Vagina (tissue), 2 donors: ENCODE measurements at places on chromosomes 12 and 14.

DNA sequence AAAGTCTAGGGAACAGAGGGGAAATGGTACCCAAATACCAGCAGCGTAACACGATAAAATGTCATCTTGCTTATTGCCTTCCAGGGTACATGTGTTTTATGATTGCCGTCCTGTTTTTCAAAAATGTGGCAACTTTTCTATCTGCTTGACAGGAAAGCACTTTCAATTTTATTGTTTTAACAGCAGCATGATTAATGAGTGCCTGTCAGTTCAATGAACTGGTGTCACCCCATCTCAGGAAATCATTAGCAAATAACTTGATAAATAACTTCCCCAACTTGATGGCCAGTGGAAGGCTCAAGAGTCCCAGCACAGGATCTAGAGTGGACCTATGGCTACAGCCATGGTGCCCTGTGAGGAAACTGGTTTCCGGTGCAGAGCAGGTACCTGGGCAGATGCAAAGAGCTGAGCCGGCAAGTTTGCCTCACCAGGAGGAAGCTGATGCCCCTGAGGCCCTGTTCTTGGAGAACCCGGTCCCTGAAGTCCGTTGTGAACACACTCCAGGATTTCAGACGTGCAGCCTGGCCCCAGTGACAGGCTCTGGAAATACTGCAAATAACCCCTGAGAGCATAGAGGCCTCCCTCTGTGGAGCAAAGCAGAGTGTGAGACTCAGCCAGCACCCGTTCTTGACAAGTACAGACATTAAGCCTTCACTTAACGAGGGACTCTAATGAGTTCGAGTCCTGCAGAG lies 173.5 kb upstream of the SFSWAP start:
- DNase-seq: no peak

- DNase-seq: peak; percentile 58
Measured at GRCh38 chr12:5522432-5523335, 90.8 kb downstream of the NTF3 start.

DNA sequence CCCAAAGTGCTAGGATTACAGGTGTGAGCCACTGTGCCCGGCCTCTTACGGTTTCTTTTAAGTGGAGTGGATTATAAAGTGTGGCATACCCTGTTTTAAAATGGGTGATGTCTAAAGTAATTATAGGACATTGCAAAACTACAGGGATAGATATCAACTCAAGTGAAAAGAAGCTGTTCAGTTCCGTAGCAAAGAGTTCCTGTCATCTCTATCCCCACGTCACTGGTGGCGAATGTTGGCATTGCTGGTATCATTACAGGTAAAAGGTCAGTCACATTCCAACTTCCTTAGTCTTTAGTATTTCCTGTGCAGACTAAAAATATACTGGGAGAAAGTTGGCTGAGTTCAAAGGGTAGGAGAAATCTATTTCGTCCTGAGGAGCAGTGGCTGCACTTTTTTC lies 95.6 kb upstream of the SLC38A2 start:
- DNase-seq: no peak

DNA sequence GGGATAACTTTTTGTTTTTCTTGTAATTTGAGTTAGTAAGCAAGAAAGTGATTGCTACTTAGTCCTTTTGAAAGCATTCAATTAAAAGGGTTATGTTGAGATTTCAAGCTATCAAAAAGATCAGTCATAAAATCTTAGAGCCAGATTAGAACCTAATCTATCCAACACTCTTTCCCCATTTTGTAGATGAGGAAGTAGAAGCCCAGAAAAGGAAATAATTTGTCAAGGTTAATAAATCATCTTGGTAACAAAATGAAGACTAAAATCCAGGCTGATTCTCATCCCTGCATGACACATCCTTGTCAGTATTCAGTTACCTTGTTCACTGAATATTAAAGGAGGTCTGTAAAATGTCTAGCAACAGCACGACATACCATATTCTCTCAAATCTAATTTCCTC lies 26.5 kb downstream of the PPP1R13B start:
- DNase-seq: no peak

DNA sequence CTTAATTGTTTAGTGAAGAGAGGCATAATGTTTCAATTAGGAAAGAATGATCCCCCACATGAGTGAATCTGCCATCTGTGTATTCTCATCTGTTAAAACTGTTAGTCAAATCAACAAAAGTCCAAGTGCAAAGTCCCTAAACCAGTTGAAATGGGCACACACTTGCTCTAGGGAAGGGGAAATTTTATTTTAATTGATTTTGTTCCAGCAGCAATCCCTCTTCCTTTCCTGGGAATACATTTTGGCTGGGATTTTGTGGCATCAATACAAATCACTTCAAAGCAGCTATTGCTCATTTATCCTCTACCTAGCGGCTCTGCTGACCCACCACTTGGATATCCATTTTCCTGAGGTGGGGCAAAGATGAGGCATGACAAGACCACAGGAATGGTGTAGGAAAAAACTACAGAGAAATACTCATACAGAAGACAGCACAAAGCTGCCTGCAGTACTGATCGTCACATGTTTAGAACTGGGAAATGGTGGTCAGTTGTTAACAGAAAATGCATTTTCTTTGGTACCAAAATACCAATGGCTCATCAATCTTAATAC lies 9.8 kb upstream of the SSTR1 start:
- no peak for DNase-seq

- DNase-seq: no peak
Measured at GRCh38 chr14:98799891-98800290, 472.1 kb downstream of the BCL11B start.

DNA sequence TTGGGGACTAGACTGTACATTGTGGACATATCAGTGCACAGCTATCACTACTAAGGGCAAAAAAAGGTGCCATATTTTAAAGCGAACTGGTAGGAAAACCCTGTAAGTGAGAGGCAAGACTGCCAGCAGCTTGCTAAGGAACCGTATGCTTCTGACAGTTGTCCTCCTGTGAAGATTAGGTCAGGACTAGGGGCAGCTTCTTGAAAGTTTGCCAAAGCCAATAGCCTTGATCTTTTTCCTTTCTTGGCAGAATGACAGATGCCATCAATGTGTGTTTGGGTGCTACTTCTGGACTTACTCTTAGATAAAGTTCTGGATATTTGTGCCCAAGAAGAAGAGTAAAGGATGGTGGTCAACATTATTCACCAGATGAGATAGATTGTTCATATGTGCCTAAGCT lies 7.4 kb downstream of the DAAM1 start:
- no peak for DNase-seq

- DNase-seq: no peak
Measured at GRCh38 chr14:105203057-105203531, 22.0 kb upstream of the NUDT14 start.

- no peak for DNase-seq
Measured at GRCh38 chr12:55933799-55934742, 3.1 kb downstream of the DGKA start.

DNA sequence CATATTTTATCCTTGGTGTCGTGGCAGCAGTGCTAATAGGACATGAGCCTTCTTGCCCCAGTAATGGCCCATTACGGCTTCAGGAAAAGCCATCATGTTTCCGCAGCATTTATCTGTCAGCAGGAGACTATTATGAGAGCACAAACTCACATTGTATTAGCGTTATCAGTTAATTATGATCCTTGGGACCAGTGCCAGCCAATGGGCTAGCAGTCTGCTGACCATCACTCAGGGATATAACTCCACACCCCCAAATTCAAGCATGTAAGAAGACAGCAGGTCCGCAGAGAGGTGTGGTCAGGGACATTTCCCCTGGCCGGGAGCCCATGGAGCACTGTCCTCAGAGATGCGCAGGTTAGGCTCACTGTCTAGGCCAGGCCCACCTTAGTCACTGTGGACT lies 4.9 kb upstream of the ESRRB start:
- DNase-seq: no peak

GRCh38 chr14:68135566-68135965 lies 316.0 kb downstream of the RAD51B start:
- no peak for DNase-seq

DNA sequence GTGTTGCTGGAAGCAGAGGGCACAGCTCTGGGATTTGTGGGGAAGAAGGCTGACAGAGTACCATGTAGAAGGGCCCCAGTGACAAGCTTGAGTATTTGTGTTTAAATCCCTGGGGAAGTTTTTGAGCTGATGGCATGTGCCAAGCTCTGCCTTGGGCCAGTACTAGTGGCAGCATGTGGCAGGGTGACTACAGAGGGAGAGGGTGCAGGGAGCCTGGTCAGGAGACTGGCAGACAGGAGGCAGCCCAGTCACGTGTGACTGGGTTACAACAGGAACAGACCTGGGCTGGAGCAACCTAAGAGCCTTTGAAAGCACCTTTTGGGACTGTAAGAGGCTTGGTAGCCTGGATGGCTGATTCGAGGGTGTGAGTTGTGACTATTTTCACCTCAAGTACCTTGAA lies 112.1 kb downstream of the TSPAN9 start:
- DNase-seq: no peak

- DNase-seq: no peak
Measured at GRCh38 chr14:89258728-89259273, 158.2 kb downstream of the FOXN3 start.

DNA sequence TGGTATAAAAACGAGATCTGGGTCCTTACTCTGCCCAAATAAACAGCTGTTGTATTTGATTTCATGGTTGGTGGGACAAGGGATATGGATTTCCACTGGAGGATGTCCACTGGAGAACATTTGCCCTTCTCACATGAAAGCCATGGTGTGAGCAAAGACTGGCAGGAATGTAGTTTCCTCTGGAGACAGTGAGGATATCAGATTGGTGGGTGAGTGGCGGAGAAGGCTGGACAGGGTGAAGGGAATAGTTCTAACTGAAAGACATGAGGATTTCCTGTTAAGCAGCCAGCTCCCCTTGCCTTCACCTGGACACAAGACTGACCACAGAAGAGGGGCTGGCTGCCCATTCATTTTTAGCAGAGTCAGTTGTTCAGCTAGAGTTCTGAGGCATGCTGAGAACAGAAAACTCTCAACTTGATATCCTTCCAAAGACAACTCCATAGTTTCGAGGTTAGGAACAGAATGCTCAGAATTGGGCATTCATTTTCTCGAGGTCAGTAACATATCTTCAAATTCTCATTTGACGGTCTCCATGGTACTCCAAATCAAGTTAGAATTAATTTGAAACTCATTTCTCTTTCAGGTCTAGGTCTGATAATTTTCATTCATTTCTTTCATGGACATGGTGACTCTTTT lies 365.7 kb downstream of the LRIG3 start:
- DNase-seq: no peak

- no peak for DNase-seq
Measured at GRCh38 chr12:120064054-120064940, 52.3 kb downstream of the RAB35 start.

- no peak for DNase-seq
Measured at GRCh38 chr12:77035226-77035625, 30.1 kb downstream of the E2F7 start.

DNA sequence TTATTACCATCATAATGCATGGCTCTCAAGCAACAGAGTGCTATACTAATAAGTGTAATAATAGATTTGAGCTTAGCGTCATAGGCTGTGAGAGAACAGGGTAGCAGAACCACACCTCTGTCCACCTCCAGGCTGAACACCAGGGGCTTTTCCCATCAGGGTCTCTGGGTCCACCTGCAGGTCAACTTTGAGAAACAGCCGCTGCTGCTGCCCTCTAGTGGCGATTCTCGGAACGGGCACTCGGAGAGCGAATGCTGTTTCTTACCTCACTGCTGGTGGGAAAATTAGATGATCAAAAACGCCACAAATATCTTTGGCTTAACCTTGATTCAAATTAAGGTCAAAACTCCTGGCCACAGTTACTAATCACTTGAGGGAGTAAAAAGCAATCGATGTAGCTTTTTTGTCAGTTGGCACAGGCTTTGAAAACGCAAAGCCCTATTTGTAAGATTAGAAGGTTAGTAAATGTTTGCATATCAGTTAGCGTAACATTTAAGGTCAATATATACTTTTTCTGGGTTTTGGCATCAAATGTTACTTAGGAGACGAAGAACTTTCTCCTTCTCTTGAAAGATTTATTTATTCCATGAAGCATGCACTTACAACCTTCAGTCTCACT lies 127.9 kb upstream of the TMEM132D start:
- no peak for DNase-seq

GRCh38 chr12:108666401-108666881 lies 32.7 kb upstream of the SELPLG start:
- no peak for DNase-seq

DNA sequence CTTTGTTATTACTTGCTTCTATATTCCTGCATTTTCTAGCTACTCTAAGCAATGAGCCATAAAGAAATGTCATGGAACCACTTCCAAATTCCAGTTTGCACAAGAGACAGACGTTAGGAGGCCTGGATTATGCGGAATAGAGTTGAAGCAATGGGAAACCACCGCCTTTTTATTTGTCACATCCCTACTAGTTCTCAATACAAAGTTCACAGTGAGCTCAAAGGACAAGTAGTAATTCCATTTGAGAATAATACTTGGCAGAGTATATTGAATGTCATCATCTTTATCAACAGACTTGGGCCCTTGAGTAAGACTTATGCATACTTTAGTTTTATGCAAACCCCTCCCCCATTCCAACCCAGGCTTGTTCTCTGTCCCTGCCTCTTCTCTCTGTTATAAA lies 3.7 kb upstream of the SLC15A5 start:
- DNase-seq: no peak

DNA sequence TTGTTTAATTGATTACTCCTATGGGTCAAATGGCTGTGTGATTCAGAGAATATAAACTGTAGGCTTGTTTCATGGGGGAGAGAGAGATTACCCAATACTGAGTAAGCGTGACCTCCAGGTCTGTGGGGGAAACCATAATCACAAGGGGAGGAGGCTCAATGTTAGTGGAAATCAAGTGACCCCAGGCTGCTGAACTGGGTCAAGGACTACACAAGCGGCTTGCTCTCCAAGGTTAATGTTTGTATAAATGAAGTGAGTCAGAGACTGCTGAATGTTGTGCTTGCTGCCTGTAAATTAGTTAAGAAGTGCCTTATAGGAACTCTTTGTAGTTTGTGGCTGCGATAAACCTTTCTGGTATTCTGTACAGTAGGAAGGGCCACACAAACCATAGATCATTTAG lies 479.7 kb downstream of the AACS start:
- DNase-seq: no peak

- DNase-seq: no peak
Measured at GRCh38 chr12:45622210-45622937, 107.1 kb upstream of the ARID2 start.

GRCh38 chr12:12661086-12661856 lies 34.7 kb downstream of the GPR19 start:
- DNase-seq: no peak

GRCh38 chr14:103136388-103137271 lies 13.4 kb downstream of the TNFAIP2 start:
- DNase-seq: no peak

DNA sequence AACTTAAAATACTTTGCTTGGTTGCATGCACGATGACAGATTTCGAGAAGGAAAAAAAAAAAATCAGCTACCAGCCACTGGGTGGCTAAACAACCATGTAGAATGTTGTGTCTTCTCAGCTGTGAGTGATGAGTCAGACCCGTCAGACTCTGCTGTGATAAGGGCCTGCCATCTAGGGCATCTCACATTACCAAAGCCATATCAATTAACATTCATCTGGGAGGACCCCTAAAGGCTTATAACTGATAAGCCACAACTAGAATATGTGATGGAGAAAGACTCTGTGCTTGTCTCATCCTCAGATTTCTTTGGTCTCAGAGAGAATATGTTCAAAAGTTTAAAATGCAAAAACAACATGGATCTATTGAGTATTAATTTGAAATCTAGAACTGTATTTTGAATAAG lies 111.5 kb downstream of the PAX9 start:
- DNase-seq: no peak

GRCh38 chr14:71242237-71242748 lies 335.0 kb downstream of the PCNX1 start:
- no peak for DNase-seq
